ENCODE measurements at places on chromosomes 7 and 10.

DNA sequence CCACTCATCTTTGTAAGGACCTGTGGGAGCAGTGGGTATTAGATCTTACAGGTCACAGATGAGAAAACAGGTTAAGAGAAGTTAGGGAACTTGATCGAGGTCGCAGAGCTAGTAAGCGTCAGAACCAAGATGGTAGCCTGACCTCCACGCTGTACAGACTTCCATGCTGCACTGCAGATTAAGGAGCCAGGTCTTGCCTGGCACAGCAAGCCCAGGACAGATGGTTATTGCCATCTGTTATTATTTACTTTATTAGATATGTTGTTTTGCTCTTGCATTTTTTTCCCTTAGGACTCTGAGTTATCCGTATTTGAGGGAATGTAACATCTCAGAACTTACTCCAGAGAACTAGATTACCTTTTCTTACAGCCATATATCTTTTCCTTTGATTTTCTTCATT is 147.2 kb downstream of the NSUN6 start:
- no peak for DNase-seq

GRCh38 chr10:110006358-110007160 is 1.2 kb upstream of the ADD3 start:
- no peak for DNase-seq

GRCh38 chr10:4663162-4663992 is 162.6 kb upstream of the AKR1E2 start:
- DNase-seq, result peak; percentile 90

DNA sequence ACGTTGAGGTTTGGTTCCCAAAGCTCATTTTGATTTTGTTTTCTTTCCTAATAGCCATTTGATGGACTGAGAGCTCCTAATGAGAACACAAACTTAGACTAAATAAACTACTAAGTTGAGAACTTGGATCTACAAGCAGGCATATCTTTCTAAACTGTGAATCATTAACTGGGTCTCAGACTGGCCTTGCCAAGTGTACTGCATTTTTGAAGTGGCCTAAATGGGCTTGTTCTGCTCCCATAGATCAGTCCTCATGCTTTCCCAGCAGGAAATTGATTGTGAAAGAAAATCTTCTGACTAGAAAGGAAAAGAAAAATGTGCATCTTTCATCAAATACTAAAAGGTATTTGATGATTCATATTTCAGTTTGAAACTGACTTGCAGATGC is 46.7 kb upstream of the RBM33 start:
- no peak for DNase-seq

GRCh38 chr7:50552139-50552538 is 13.1 kb downstream of the DDC start:
- DNase-seq, result no peak

DNA sequence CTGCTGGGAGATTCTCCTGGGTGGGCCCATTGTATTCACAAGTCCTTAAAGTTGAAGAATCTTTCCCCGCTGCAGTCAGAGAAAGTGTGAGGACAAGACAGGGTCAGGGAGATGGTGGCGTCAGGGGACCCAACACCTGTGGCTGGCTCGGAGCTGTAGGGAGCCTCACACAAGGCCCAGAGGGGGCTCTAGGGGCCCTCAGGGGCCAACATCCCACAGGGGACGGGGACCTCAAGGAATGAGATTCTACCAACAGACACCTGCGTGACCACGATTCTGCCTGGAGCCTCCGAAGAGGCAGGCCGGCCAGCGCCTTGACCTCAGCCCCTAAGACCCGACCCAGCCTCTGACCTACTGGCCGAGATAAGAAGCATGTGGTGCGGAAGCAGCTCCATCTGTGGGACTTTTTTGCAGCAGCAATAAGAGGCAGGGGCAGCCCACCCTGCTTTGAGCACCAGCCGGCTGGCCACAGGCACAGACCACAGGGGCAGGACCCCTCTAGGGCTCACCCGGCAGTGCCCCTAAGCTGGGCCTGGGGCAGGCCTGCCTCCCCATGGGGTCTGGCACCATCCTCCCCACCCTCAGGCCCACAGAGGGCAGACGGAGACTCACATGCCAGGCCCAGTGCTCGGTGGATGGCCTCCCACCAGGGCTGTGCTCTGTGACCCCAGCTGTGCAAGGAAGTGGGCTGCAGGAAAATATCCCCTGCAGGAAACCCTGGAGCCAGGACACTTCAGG is 13.2 kb downstream of the RASGEF1A start:
- no peak for DNase-seq

- no peak for DNase-seq
These were observed 13.3 kb upstream of the ZNF273 start for GRCh38 chr7:64889686-64890162.

- no peak for DNase-seq
These were observed 29.4 kb upstream of the ANAPC16 start for GRCh38 chr10:72186258-72186981.

DNA sequence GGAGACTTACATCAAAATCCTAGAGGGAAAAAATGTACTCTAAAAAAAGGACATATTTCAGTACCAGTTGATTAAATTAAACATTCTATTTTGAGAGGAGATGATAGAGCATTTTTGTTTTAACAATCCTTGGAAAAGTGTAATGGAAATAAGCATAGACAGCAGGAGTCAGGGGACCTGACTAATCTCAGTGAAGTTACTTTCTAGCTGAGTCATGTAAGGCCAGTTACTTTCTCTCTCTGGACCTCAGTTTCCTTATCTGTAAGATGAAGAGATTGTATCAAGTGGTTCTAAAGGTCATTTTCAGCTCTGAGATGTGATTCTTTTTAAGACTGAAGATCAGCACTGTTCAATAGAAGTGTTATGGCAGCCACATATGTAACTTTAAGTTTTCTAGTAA is 44.1 kb downstream of the VTI1A start:
- no peak for DNase-seq

- no peak for DNase-seq
These were observed 22.6 kb downstream of the COL1A2 start for GRCh38 chr7:94417306-94417705.

- DNase-seq, result no peak
These were observed 13.0 kb downstream of the NOBOX start for GRCh38 chr7:144390481-144390880.

- no peak for DNase-seq
These were observed 54.2 kb downstream of the TBATA start for GRCh38 chr10:70730955-70731354.

GRCh38 chr10:80713398-80713928 is 175.8 kb downstream of the SH2D4B start:
- DNase-seq, result no peak

DNA sequence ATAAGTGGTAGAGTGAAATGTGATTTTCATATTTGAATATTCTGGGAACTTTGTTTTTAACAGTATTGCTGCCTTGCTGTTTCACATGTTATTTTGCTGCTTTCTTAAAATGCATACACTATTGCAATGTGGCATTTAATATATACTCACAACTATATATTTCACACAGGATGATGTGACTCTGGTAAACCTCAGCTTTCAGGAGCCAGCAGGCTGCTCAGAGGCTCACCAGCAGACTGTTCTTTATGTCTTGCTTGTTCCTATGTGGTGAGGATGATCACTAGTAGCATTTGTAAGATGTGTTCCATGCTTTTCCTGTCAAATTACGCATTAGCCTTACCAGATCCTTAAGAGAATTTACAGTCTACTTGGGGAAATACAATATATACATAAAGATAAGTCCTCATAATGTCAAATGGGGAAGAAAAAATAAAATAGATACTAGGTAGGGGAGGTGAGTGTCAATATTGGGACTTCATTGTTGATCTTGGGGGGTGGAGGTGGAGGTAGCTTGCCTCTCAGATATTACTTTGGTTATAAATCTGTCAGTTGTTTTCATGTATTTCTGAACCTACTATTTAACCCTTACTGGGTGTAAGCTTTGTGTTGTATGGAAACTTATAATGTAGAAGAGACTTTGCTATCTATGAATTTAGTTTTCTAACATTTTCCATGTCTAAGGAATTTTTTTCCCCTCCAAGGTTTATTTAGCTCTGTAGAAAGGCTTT is 8.4 kb downstream of the GNAI1 start:
- no peak for DNase-seq

DNA sequence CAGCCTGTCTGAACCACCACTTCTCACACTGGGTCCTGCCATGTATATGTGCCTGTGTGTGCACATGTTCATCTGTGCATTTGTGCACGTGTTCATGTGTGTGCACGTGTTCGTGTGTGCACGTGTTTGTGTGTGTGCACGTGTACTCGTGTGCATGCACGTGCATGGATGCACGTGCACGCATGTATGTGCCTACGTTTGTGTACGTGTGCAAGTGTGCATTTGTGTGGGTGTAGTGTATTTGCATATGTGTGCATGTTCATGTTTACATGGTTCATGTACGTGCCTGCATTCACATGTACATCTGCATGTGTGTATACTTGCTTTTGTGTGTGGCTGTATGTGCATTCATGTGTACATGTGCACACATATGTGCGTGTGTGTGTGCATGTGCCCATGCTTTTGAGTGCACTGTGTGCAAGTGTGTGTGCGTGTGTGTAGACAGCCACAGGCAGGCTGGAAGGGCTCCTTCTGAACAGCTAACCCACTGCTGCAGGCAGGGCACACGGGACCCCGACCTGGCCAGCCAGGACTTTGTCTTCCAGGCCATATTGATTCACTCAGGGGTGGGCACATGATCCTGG is 28.2 kb downstream of the SLC29A4 start:
- DNase-seq, result no peak

DNA sequence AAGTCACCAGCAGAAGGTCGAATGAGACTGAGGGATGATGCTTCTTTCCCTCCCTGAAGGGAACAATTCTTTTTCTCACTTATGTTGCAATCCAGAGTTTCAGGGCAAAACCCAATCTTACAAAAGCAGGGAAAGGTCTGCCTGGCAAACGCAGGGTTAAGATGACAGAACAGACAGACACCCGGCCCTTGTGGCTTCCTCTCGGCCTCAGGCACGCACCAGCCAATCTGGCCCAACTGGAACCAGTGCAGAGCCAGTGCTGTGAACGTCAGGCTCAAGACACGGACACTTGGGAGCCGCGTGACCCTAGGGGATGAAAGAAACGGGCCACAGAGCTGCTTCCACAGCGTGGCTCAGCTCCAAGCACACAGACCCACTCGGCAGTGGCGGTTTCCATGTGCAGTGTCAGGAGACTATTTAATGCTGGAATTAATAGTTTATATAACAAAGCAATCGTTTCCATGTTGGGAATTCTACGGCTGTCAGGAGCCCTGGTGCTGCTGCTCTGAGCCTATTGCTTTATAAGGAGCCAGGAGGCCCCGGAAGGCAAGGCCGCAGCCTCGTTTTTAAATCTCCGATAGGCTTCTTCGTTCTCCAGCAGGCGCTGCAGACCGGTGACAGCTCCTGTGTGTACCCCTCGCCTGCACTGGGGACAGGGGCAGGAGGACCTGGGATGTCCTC is 198.4 kb downstream of the DIP2C start:
- DNase-seq, result no peak

- no peak for DNase-seq
These were observed 79.0 kb upstream of the PLXNA4 start for GRCh38 chr7:132655131-132655727.

DNA sequence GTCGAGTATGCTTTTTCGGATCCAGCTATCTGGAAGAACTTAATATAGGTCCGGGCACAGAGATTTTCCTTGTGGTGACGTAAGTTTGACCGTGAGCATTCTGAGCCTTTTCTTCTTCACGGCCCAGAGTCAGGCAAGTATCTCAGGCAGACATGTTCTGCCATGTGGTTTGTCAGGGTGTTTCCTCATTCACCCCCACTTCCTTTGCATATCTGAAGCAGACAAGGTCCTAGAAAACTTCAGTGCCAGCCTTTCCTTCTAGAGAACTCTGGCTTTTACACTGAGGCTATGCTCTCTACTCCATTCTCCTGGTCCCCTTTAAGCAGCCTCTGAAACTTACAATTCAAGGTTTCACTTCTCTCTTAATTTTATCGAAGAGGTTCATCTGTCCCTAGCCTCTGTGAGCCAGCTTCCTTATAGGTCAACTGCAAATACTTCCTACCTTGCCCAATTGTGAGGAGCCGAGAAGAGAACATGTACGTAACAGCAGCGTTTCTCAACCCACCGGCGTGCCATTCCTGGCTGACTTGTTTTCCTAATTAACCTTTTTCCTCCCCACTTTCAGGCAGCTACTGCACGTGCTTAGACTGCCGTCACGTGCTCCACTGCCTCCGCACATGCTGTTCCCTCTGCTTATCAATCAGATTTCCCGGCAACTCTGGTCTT is 47.3 kb downstream of the CDCA7L start:
- peak; percentile 39 for DNase-seq

DNA sequence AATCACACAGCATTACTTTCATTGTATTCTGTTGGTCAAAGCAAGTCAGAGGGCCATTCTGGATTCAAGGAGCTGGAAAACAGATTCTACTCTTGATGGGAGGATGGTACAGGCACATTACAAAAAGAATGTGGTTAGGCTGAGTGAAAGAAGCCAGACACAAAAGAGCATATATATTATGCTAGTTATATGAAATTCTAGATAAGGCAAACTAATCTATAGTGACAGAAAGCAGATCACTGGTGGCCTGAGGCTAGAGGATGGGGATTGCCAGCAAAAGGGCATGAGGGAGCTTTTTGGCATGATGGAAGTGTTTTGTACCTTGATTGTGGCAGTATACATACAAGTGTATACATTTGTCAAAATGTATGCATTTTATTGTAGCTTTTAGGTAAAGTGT is 96.8 kb downstream of the SPAG6 start:
- DNase-seq, result no peak

DNA sequence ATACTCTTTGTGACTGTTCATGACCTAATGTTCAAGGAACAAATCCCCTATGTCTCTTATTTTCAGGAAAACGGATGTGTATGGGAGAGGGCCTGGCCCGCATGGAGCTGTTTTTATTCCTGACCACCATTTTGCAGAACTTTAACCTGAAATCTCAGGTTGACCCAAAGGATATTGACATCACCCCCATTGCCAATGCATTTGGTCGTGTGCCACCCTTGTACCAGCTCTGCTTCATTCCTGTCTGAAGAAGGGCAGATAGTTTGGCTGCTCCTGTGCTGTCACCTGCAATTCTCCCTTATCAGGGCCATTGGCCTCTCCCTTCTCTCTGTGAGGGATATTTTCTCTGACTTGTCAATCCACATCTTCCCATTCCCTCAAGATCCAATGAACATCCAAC is 27.3 kb upstream of the CYP2C19 start:
- DNase-seq, result no peak

GRCh38 chr7:31775556-31775955 is 88.5 kb downstream of the PPP1R17 start:
- no peak for DNase-seq

DNA sequence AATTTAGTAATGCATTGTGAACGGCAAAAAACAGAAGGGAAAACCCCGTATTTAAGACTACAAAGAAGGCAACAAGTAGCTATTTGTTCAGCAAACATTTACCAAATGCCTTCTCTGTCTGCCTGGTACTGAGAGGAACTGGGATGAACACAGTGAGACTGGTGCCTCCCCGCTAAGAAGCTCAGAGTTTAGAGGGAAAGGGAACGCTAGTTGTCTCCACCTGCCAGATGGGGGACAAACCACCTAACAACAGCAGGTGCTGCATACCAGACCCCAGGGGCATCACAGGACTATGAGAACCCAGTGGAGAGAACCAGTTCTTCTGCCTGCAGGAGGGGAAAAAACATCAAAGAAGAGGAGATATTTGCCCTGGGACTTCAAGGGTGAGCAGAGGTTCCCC is 147.1 kb downstream of the SLC25A13 start:
- DNase-seq, result no peak

- no peak for DNase-seq
These were observed 67.8 kb downstream of the FRMPD2 start for GRCh38 chr10:48206482-48207250.

GRCh38 chr10:118216571-118217170 is 125.5 kb downstream of the FAM204A start:
- DNase-seq, result no peak

Data from NAMALWA (cell line).